ENCODE measurements at places on chromosomes 16 and 17. TPM values are rescaled to one million over a fixed set of nuclear protein-coding genes. Genes with fewer than 3 reads are reported as not detected.

Gene KRTAP2-2
- polyA plus RNA-seq: not detected

Gene DPEP2
- polyA plus RNA-seq: 1.5 TPM

Gene BAIAP3
- 1.6 TPM for polyA plus RNA-seq

Gene CD300LB
- polyA plus RNA-seq: 0.09 TPM

Gene TP53TG3B
- not detected for polyA plus RNA-seq

Gene WWP2
- 11.0 TPM for polyA plus RNA-seq

Gene PDE6G
- polyA plus RNA-seq: not detected

Gene GRN
- polyA plus RNA-seq: 100 TPM

Gene CSH2
- polyA plus RNA-seq: not detected

- no peak for DNase-seq
These were observed 3.7 kb upstream of the HSD17B2 start for GRCh38 chr16:82031116-82032084.

DNA sequence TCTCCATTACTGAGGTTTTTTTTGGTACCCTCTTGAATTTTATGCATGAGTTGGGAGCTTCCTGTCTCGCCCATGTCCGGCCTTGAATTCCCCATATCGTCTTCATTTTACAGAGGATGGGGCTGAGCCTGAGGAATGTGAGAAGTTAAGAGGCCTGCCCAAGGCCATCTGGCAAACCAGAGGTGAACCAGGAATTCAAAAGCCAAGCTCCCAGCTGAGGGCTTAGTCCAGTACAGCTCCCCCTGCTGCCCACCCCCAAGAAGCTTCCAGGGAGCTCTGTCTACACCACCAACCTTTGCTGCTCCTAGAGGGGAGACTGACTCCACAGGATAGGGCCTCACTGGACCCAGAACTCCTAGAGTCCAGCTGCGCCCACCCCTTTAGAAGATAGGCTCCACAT, 20.7 kb upstream of the C16orf78 start:
- DNase-seq: no peak

DNA sequence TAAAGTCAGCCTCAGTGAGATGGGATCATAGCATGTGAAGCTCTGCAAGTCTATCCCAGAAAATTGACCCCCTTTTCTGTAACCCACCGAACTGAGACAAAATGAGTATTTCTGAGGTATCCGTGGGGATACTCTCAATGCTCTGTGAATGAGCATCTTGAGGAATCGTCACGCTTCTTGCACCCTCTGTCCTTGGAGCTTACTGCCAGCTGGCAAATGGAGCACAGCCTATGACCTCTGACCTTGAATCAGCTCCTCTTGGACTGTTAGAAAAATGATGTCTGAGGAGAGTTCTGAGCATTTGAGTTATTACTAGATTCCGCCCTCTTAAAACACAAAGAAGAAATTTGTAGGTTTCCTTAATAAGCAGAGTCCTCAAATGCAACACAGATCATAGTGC, 342.1 kb downstream of the ZFHX3 start:
- DNase-seq: no peak

- no peak for DNase-seq
These were observed 13.1 kb upstream of the CTCF start for GRCh38 chr16:67549240-67549639.

DNA sequence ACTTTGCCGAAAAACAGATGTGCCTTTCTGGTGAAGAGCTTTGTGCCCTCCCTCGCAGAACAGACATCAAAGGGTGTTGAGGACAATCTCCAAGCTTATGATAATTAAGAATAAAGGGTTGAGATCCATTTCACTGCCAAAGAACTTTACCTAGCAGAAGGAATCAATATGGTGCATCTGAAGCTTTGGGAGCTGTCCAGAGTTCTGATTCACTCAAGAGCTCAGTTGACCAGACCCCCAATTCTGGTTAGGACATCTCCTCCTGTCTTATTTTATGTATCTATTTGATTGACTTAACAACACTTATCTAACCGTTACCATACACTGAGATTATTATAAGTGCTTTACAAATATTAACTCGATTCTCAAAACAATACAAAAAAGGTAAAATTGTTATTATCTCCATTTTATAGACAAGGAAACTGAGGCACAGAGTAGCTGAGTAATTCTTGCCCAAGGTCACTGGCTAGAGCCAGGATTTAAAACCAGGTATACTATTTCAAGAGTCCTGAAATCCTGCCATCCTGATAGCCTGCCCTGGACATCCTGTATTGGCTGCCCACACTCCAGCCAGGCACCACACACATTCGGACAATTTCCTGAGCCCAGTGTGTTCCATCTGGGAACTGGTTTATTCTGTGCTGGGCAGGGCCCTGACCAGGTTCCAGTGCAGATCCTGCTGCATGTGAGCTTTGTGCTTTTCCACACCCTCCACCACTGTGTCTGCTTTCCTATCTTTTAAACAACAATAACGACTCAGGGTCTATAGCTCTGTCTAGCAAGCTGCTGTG, 29.8 kb downstream of the PITPNM3 start:
- DNase-seq: no peak

- DNase-seq: no peak
These were observed 119.3 kb downstream of the PRKCB start for GRCh38 chr16:23955088-23955487.

- no peak for DNase-seq
These were observed 699.2 kb upstream of the RBFOX1 start for GRCh38 chr16:6633456-6633855.

DNA sequence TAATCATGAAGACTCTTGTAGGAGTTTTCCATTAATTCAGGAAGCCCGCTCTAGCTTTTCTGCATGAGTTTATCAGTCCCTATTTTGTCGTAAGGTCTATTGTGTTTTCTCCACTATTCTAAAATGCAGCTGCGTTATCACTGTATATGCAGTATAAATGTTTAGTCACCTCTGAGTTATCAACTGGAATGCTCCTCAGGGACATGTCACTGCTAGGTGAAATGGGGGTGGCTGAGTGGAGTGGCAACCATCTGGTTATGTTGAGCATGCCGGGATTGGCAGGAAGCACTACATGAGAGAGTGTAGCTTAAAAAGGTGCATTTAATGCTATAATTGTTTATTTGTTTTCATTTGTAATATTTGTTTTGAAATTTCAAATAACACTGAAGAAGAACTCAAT, 285.2 kb upstream of the ELAC2 start:
- DNase-seq: no peak

- no peak for DNase-seq
These were observed 75.8 kb downstream of the UTP18 start for GRCh38 chr17:51335883-51336822.

DNA sequence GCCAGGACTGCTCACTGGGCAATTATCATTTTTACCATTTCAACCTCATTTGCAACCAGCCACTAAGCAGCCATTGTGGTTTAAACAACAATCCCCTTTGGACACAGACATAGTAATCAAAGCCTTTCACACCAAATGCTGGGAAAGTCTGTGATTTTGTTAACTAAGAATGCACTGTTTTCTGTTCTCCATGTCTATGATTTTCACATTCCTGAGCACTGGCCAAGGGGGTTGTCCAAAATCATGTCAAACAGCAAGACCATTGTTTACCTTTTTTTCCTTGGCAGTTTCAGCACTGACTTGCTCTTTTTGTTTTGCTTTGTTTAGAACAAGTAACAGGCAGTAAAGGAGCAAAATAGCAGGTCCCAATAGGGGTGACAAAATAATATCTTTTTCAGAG, 106.3 kb upstream of the SIAH1 start:
- no peak for DNase-seq

GRCh38 chr16:11824362-11824761, 27.0 kb downstream of the RSL1D1 start:
- DNase-seq: peak; percentile 40

GRCh38 chr16:3059041-3059722, 6.3 kb upstream of the IL32 start:
- DNase-seq: peak; percentile 97

DNA sequence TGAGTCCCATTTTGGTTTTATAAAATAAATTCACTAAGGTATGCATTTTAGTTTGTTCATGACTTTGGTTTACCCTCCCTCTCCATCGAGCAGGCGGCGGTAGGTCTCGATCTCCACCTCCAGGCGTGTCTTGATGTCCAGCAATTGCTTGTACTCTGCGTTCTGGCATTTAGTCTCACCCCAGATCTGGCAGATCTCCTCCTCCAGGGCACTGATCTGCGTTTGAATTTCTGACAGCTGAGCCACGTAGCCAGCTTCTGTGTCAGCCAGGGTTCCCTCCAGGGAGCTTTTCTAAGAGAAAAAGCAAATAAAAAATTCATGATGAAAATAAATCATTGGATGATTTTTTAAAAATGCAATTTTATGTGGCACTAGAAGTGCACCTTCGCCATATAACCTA, 4.2 kb downstream of the KRT24 start:
- DNase-seq: peak; percentile 79

GRCh38 chr16:57013229-57013628, 23.9 kb downstream of the NLRC5 start:
- no peak for DNase-seq

DNA sequence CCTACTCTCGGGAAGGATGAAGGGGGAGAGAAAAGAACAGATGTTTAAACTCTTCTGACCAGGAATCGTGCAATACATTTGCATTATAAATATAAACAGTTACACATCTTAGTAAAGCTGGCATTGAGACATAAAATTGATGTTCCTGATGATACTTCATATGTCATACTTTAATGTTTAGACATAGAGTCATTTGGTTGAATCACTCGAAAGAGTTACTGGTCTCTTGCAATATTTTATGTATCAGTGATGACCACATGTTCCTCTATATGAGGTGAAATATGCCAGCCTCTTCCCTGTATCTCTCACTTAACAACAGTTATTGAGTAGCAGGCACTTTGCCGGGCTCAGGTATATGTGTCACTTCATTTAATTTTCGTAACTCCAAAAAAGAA, 49.7 kb upstream of the PMFBP1 start:
- no peak for DNase-seq

DNA sequence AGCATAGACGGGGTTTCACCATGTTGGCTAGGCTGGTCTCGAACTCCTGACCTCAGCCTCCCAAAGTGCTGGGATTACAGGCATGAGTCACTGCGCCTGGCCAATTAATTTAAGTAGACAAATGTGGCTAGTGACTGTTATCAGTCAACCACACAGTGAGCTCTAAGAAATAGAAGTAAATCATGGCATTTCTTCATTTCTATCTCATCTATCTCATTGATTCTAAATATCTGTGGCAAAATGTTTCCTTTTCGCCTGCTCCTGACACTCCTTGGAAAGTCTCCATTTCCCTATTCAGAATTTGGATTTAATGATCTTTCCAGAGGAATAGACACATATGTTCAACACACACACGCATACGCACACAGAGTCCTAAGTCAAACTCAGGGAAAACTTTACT, 81.3 kb downstream of the HIC1 start:
- DNase-seq: no peak

- no peak for DNase-seq
These were observed 35.1 kb downstream of the DHX38 start for GRCh38 chr16:72128701-72129100.

DNA sequence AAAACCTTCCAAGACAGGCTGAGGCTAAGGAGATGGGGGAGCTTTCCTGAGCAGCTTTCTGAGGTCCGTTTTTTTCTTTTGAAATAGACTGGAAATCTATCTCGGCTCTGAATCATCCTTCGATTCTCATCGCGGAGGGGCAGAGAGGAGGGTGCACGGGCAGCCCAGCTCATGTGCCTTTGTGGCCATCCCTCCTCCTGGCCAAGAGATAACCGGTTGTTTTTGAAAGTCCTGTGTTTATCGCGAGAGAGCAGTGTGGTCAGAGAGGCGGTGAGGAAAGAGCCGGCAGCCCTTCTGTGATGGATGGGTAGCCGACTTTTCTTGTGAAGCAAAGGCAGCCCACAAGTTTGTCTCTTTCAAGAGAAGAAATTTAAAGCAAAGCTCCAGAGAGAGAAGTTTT, 191.6 kb downstream of the CCDC182 start:
- DNase-seq: no peak

GRCh38 chr16:51408357-51408756, 257.3 kb upstream of the SALL1 start:
- no peak for DNase-seq

- DNase-seq: no peak
These were observed 5.8 kb downstream of the P2RX5 start for GRCh38 chr17:3690094-3690715.

DNA sequence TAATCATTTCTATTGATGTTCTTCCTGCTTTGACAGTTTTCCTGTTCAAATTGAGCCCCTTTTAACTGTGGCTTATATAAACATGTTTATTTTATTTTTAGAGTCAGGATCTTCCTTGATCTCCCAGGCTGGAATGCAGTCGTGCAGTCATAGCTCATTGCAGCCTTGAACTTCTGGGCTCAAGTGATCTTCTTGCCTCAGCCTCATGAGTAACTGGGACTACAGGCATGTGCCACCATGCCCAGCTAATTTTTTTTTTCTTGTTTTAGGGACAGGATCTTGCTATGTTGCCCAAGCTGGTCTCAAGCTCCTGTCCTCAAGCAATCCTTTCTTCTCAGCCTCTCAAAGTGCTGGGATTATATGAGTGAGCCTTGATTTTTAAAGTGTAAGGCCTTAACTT, 14.7 kb downstream of the PHKB start:
- DNase-seq: no peak

GRCh38 chr16:89200850-89201411, 594 bp upstream of the SLC22A31 start:
- peak; percentile 63 for DNase-seq

Measured in right cardiac atrium (tissue), 5 donors.